Epithelial cell of proximal tubule (primary cell): ENCODE measurements at places on chromosomes 6 and 20. TPM values are rescaled to one million over a fixed set of nuclear protein-coding genes. Genes with fewer than 3 reads are reported as not detected.

ARID1B gene
- total RNA-seq = 17.3 and 18.5 TPM in 2 replicates

GRCh38 chr20:53100476-53100911 lies 128.3 kb downstream of the TSHZ2 start:
- DNase-seq = no peak

- DNase-seq = no peak
Measured at GRCh38 chr6:37731888-37732287, 34.2 kb upstream of the MDGA1 start.

- no peak for DNase-seq
Measured at GRCh38 chr20:2978519-2978918, 64.9 kb upstream of the GNRH2 start.

- no peak for DNase-seq
Measured at GRCh38 chr6:104537872-104538271, 321.8 kb downstream of the HACE1 start.

OXT gene
- 0.43 TPM in 1 of 2 replicates, not detected in the other for total RNA-seq

RHAG gene
- total RNA-seq = not detected in 2 replicates

- no peak for DNase-seq
Measured at GRCh38 chr6:20724443-20725190, 190.4 kb downstream of the CDKAL1 start.

DNA sequence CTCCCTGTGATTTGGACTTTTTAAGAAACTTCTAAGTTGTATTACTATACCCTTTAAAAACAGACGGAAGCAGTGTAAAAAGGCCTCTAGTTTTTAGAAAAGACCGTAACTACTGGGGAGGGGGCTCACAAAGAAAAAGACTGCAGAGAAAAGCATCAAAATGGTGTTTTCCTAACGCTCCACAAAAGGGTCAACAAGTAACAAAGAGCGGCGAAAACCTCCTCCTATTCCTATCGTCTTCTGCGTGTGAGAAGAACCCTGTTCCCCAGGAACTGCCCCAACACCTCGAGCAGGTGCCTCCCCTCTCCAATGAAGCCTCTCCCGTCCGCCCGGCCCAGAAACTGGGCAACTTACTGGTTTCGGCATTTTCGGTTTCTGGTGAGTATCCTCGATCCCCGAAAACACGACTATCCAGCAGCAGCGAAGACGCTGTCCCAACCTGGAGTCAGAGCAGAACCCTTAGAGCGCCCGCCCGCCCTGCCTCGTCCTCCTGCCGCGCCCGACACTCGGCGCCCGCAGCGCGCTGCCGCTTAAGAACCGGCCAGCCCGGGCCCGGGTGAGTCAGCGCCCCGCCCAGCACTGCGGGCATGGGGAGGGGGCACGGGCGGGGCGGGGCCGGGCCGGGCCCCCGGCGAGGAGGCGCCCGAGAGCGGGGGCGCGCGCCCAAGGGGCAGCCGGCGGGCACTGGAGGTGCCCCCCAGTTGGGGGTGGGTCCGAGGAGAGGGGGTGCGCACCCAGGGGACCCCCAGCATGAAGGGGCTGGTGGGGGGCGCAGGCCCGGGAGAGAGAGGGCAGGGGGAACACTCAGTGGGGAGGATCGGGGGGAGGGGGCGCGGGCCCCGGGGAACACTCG lies 1.2 kb downstream of the EZR start:
- no peak for DNase-seq

LAMA2 gene
- 0.69 and 2.7 TPM in 2 replicates for total RNA-seq

ARFGEF3 gene
- total RNA-seq = 7.8 and 9.5 TPM in 2 replicates

DNA sequence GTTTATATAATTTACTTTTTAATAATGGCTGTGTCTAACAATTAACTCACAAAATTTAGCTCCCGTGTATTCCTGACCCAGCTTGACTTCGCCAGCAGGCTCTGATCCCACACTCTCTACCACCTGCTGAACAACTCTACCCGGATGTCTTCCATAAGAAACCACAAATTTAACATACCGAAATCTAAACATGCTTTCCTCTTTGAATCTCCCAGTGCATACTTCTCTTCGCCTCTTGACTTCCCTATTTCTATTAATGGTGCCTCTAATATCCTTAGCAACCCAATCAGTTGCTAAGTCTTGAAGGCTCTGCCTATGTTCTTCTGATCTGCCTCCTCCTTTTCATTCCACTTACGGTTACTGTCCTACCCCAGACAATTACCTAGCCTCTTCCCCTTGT lies 4.6 kb upstream of the MYB start:
- no peak for DNase-seq

DNA sequence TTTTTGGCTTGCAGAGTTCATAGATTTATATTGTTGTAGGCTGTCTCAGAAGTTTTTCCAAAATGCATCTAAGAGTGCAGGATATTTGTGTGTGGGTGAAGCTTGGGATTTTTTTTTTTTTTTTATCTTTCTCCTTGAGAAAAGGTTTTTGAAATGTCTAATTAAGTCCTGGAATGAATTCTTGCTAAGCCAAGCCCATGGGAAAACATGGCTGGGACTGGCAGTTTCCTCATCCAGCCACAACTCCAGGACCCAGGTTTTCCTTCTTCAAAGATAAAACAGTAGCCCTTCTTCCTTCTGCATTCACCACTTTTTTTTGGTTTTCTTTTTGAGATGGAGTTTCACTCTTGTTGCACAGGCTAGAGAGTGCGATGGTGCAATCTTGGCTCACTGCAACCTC lies 242.5 kb upstream of the JAG1 start:
- DNase-seq = no peak

GRCh38 chr20:3651204-3651962 lies 11.8 kb downstream of the GFRA4 start:
- DNase-seq = no peak

MYLK4 gene
- total RNA-seq = 0.07 and 0.46 TPM in 2 replicates
